ENCODE measurements at places on chromosomes 2 and 18.

DNA sequence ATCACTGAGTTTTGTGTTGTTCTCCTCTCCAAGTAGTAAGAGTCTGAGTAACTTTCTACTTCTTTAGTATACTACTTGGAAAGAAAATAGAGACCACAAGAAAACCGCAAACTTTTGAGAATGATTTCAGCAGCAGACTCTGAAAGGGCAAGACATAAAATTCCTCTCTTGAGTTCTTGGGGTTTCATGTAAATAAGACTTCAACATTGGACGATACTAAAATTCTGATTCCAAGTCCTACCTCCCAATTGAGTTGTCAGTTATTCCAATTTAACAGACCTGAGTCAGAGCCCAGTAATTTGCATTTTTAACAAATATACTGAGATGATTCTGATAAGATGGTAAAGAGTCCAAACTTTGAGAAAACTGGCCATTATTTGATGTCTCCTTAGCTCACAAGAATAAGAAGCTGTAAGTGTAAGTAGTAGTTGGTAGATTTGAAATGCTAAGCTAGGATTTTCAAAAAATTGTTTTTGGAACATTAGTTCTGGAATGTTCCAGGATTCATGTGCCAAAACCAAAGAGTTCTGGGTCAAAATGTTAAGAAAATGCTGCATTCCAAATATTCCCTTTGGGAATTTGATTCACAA is 261.6 kb upstream of the SPOPL start:
- DNase-seq = no peak

DNA sequence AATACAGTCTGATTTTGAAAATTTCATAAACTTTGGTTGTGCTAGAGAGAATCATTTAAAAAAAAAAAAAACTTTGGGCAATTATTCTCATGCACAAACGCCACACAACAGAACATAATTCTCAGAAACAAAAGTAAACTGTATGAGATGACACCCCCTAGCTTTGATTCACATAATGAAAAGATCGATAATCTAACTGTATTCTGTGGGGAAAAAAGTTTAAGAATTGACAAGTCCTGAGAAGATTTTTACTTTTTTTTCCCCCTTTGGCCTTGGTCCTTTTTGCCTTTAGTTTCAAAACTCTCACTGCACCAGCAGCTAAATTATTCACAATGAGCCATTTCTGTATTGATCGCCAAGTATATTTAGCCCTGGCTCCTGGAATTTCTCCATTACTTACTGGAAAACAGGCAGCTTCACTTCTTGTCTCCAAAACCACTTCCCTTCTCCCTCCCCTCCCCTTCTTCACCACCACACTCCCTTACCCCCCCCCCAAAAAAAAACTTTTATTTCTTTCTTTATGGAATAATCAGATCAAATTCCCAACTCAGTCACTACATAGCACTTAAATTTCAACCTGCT is 2.0 kb downstream of the IKZF2 start:
- peak; percentile 10 for DNase-seq

DNA sequence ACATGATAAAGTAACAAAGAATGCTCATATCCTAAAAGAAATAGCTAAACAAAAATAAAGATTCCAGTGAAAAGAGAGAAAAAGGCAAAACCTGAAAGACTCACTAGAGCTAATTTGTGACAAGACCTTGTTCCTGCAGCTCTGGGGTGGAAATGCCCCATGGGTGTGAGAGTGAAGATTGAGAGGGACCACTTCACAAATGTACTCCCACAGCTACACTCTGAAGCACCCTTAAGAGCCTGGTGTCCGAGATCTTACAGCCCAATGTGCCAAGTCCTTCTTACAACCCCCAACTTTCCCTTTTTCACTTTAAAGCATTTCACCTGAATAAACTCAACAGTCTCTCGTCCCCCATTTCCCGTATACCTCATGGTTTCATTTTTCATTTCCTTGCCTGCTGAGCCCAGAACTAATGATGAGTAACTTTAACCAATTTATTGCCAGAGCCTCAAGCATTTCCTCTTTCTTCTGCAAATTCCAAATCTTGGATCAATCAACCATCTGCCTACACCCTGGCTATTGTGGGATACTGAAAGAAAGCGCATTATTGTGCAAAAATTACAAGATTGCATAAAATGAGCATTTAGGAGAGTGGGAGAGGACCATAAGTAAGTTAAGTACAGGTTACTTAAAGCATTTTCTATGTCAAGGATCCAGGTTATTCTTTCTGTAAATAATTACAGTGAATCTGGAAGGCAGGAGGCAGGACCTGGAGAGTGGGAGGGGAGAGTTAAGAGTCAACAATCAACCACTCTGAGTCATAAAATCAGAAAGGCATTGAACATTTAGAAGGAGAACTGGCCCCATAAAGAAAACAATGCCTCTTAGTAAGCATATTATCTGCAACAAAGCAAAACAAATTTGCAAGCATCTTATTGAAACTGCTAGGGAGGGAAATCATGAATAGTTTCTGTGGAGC is 804.4 kb upstream of the CELF4 start:
- DNase-seq = no peak

DNA sequence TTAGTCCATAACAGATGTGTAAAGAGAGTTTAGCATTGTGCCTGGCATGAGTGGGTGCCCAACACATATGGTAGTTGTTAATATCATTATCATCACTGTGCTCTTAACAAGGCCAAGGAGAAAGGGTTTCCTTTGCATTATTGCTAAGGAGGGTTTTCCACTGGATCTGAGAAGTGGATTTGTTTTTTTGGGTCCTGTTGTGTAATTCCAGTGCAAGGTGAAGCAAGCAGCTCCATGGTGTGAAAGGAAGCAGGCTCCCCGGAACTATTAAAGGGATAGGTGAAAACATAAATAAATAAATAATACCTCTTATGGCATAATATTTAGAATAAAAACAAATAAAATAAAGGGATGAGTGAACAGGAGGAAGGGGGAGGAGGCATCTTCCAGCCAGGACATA is 65.3 kb downstream of the MTCL1 start:
- no peak for DNase-seq

DNA sequence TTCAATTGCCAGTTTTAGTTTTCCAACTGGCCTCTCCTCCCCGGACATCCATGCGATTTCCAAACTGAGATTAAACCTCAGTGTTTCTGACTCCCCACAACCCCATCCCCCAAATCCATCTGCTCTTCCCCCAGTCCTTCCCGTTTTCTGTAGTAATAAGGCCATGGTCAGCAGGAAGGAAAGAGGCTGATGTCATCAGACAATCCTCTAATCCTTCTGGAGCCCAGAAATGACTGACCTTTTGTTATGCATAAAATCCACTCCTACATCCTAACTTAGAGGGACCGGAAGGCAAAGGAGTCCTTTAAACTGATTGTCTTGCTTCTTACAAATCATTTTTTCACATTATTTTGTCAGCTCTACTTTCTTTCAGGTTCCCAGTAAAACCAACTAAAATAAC is 155.8 kb downstream of the INO80D start:
- peak; percentile 28 for DNase-seq

DNA sequence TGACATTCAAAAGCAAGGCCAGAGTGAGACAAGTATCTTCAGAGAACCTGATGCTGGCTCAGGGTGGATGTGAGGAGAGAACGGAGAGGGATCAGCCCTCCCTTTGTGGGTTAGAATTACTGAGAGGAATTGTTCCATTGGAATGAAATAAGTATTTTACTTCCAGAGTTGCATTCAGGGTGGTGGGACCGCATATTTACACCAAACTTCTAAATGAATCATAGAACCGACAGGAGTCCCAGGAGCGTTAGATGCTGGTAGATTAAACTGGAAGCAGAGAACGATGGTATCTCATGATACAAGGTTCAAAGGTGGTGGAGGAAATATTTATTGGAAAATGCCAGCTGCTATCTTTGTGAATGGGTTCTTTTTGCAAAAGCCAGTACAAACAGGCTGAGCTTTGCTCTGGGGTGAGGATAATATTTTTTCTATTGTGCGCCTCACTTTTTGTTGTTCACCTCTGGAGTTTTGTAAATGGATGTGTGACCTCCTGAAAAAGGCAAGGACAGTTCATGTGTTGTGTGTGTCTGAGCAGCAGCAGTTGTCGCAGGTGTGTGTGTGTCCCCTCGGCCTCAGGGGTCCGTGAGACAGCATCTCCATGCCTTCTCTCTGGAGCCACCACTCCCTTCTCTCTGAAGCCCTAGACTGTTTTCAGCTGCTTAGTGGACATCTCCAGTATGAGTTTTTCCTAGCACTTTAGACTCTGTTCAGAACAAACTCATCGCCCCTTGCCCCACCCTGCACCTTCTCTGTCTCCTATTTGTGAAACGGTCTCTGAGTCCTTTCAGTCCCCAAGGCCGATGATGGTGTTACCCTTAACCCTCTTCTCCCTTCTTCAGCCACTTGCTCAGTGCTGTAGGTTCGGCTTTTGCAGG is 17.8 kb downstream of the MTCL1 start:
- no peak for DNase-seq

GRCh38 chr18:67428805-67429204 is 87.7 kb downstream of the DSEL start:
- no peak for DNase-seq

DNA sequence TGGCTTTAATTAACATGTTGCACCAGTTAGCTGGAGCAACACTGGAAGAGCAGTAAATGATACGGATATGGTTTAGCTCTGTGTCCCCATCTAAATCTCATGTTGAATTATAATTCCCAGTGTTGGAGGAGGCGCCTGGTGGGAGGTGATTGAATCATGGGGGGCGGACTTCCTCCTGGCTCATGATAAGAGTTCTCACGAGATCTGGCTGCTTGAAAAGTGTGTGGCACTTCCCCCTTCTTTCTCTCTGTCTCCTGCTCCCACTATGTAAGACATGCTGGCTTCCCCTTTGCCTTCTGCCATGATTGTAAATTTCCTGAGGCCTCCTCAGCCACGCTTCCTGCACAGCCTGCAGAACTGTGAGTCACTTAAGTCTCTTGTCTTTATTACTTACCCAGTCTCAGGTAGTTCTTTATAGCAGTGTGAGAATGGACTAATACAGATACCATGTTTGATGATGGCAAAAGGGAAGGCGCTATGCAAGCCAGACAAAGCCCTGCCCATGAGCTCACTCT is 963.6 kb downstream of the SOCS6 start:
- DNase-seq = no peak

GRCh38 chr2:55364189-55365055 is 55.2 kb downstream of the CCDC88A start:
- peak; percentile 60 for DNase-seq

DNA sequence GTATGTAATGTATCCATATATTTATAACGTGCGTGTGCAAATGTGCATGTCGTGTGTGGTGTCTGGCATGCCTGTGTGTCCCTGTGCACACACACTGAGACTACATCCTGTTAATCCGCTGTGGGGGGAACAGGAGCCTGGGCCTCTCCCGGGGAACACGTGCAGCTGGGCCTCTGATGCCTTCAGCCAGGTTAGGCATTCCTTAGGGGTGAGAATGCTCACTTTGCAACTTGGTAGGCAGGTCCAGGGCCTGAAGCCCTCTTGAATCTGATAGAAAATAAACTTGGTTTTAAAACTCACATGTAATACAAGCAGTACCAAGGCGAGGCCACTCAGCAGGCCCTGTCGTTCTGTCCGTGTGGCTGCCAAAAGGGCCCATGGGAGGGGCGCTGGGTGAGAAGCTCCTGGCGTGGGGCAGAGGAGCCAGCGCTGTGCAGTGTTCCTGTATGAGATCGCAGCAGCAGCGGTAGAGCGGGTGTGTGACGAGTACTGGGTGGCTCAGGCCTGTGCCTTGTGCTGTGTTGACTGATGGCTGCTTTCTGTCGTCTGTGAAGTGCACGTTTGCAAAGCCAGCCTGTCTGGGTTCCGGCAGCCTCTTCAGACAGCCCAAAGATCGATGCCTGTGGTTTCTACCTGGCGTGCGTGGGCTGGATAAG is 16.2 kb downstream of the SALL3 start:
- no peak for DNase-seq

- DNase-seq = no peak
Observed at GRCh38 chr18:61203151-61203550, 130.1 kb upstream of the CDH20 start.

GRCh38 chr2:232967474-232967873 is 45.6 kb downstream of the NGEF start:
- no peak for DNase-seq

GRCh38 chr2:205628422-205628821 is 53.9 kb upstream of the NRP2 start:
- no peak for DNase-seq

DNA sequence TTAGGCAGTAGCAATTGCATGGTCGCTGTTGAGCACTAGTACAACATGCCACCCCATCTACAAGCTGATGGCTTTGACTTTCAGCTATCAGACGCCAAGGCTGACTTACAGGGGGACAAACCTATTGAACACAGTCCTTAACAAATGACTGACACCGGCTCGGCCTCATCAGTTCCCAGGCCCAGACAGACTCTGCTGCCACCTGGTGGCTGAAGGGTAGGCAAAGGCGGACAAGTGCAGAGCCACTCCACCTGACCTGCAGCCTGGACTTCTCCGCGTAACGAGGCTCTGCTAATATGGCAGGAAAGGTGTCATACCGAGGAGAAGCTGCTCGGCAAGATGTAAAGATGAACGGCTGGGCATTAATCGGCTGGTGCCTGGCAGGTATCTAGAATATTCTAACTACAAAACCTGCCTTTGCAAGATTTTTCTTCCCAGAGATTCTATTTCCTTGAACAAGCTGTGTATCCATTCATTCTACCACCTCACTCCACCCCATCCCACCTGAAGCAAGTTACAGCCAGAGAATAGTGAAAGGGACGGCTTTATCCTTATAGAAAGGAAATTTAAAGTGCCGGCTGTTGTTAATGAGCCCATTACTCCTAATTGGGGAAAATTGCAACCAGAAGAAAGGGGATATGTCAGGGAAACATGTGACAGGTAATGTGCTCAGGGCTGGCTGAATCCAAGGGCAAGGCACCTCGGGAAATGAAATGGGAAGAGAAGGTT is 67.4 kb downstream of the STEAP3 start:
- peak; percentile 82 for DNase-seq

DNA sequence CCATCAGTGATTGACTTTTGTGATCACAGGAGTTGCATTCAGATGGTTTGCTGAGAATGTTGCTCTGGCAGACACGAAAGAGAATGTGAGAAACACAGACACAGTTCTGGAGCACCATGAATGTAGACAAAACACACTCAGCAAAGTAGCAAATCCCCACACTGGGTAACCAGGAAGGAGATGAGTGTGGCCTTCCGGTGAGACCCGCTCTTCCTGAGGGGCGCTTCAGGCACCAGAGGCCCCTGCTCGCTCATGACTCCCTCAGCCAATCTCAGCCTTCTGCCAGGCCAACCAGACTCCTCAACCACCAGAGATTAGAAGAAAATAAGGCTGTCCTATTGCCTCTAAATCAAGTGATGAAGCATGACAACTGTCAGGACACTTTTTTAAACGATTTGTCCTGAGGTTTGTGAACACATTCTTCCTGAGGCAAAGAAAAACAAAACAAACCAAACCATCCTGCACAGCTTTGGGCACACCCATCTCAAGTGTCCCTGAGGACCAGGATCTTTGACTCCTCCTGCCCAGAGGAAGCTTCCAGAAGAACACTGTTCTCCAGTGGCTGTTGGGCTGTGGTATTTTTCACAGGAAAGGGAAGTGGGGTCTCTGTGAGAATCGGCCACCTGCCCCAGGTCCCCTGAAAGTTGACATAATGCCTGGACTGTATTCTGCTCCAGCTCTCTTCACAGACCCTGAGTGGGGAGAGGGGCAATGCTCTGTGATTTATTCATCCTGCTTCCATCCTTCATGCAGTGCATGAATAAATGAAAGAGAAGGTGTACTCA is 152.8 kb downstream of the BCL11A start:
- DNase-seq = no peak

- no peak for DNase-seq
Observed at GRCh38 chr2:172995323-172996244, 80.1 kb upstream of the MAP3K20 start.

Measured in adrenal gland (tissue), 19 donors.